Kidney glomerular epithelial cell (primary cell): ENCODE measurements at places on chromosomes 6 and 20.

DNA sequence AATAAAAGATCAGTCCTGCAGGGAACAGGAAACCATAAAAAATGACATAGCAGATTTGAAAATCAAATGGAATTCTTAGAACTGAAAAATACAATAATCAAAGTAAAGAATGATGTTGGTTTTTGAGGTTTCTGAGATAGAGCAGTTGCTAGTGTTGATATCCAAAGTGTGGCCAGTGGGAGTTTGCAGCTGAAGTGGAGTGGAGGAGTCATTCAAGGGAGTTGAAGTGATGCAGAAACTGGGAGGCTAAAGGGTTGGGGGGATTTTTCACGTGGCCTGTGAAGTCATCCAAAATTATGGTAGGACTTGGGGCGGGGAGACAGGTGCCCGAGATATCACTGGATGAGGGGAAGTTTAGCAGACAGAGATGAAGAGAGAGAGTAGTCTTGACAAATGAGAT, 123.6 kb downstream of the CDC5L start:
- DNase-seq, result no peak

DNA sequence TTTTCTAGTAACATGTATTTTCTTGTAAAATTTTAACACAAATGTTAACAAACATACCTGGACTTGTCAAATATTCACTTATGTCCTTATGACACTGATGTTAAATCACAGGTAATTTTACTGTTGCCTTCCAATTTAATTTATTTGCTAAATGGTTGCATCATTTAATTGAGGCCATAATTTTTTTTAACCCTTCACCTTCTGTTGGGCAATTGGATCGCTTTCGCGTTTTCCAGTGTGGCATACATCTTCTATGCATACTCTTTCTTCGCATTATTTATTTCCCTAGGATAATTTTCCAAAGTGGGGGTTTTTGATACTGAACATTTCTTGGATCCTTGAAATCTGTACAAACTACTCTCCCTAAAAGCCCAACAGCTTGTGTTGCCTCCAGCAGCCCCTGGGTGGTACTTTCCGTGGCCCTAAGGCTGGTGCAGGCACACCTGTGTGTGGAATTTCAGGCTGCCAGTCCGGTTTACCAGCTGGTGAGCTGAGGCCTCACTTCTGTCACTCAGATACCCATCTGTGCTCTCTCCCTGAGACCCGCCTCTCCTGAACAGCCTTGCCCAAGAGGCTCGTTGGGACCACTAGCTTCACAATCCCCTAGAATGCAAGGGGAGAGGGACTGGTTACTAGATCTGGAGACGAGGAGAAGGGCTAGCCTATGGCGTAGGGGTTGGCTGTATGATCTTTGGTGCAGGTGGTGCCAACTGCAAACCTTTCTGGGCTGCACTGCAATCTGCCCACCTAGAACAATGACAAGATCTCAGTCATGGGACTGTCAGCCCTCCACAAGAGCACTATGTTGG, 11.2 kb upstream of the C20orf144 start:
- no peak for DNase-seq

- DNase-seq, result no peak
Observed at GRCh38 chr6:111263837-111264236, 176.5 kb downstream of the SLC16A10 start.

GRCh38 chr6:15842727-15843117, 179.9 kb upstream of the DTNBP1 start:
- no peak for DNase-seq

GRCh38 chr6:56187686-56188085, 59.7 kb downstream of the COL21A1 start:
- DNase-seq, result no peak

DNA sequence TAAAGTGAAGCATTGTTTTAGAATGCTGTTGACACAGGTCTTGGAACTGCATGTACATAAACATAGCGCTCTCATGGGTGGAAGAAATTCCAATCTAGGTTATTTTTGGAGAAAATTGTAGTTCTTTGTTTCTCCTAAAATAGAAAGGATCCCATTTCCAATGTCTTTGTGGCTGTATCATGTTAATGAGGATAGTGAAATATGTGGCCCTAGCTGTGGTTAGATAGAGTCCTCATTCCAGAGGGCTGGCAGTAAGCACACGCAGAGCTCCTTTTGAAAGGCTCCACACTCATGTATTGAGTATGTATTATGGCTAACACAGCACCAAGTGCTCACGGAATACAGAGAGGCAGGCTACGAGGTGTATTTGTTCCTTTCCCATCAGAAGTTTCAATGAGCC, 60.9 kb downstream of the SNRNP48 start:
- no peak for DNase-seq
